Caudate nucleus (tissue), 63 donors: ENCODE measurements at places on chromosomes 3 and 15.

GRCh38 chr3:44632193-44632592 is 7.4 kb downstream of the ZNF197 start:
- DNase-seq: no peak

- no peak for DNase-seq
Observed at GRCh38 chr3:49869525-49870126, at the start of gene CAMKV. Gene CAMKV, minus strand, starts transcription at chr3:49869906. Its CDS starts 7,518 bp downstream, at chr3:49862388.

GRCh38 chr15:71044006-71044405 is 71.3 kb upstream of the THSD4 start:
- DNase-seq: no peak

GRCh38 chr15:96327155-96327741 is 3.3 kb upstream of the NR2F2 start:
- no peak for DNase-seq

DNA sequence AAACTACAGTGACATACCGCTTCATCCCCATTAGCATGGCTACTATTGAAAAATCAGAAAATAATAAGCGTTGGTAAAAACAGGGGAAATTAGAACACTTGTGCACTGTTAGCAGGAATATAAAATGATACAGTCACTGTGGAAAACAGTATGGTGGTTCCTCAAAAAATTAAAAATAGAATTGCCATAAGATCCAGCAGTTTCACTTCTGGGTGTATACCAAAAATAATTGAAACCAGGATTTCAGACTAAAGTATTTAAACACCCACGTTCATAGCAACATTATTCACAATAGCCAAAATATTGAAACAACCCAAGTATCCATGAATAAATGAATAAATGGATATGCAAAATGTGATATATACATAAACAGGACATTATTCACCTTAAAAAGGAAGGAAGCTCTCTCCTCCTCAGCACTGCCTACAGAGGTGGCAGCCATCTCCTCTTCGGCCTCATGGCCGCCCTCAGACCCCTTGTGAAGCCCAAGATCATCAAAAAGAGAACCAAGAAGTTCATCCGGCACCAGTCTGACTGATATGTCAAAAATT is 34.1 kb downstream of the NGLY1 start:
- no peak for DNase-seq

GRCh38 chr3:133211449-133211848 is 173.3 kb downstream of the TMEM108 start:
- DNase-seq: no peak

DNA sequence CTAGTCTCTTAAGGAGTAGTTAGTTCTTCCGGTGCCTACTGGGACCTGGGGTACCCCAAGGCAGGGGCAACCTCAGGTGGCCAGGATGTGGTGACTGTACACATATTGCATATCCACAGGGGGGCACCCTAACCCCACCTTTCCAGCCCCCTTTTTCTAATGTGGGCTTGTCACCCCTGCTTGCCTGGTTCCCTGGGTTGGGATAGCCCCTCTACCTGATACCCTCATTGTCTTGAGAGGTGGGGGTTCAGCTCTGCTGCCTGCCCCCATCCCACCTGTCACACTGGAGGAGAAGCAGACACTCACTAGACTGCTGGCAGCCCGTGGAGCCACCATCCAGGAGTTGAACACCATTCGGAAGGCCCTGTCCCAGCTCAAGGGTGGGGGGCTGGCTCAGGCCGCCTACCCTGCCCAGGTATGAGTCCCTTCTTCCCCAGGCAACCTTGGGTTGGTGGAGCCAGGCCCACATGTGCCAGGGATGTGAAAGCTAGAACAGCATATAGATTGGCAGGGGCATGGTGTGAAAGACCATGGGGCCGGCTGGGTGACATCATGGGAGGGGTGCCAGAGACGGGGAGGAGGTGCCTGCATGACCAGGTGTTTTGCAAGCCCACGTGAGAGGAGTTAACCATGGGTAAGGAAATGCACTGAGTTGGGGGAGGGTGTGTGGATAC is 4.0 kb downstream of the GLYCTK start:
- DNase-seq: no peak

GRCh38 chr15:25971053-25971452 is 107.9 kb upstream of the ATP10A start:
- DNase-seq: no peak

- no peak for DNase-seq
Observed at GRCh38 chr15:78006567-78007205, 70.8 kb downstream of the TBC1D2B start.

- DNase-seq: no peak
Observed at GRCh38 chr15:51837792-51838251, 8.4 kb downstream of the TMOD3 start.

DNA sequence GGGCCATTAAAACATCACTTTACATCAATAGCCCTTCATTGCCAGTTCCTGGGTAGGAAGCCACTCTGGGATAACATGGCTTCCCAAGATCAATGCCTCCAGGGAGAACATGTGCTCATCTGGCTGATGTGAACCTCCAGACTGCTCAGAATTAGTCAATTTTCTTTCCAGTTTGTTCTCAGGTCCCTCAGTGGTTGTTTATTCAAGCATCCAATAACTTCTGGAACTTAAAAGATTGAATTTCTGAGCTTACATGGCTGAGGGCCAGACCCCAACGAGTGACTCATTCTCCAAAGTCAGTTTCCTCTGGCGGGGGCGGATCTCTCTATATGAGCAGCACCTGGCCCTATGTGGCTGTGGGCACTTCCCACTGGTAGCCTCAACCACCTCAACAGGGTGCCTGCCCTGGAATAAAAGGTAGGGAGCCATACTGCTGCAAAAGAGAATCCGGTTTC is 34.0 kb downstream of the LYZL4 start:
- DNase-seq: no peak

GRCh38 chr15:25368850-25369249 is 70.0 kb downstream of the UBE3A start:
- no peak for DNase-seq

DNA sequence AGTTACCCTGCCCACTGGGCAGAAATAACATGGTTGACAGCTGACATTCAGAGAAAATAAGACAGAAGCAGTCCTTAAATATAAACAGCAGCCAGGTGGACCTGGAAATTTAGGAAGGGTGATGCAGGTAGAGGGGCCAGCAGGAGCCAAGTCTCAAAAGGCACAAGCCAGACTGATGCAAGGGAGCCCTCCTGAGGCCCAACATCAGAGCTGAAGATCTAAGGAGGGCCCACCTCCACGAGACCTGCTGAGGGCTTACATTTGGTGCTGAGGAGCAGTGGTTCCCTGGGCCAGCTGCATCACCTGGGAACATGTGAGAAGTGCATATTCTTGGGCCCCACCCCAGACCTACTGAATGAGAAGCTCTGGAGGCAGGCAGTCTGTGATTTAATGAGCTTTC is 105.5 kb upstream of the TRIM42 start:
- DNase-seq: no peak

DNA sequence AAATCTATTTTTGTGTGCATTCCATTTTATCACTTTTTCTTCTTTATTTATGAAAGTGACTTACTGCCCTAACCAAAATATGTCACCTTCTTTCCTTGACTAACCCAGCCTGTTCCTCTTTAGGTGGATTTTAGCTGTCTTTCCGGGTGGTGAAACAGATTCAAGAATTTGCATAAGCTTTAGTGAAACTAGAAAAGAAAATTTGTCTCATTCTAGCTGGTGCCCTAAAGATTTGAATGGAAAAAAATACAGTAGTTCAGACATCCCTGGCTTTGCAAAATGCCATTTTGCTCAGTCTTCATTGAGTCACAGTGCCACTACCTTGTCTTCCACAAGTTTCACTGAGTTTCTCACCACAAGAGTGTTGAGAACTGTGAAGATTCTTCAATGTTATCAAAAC is 28.2 kb upstream of the CCDC50 start:
- DNase-seq: no peak

DNA sequence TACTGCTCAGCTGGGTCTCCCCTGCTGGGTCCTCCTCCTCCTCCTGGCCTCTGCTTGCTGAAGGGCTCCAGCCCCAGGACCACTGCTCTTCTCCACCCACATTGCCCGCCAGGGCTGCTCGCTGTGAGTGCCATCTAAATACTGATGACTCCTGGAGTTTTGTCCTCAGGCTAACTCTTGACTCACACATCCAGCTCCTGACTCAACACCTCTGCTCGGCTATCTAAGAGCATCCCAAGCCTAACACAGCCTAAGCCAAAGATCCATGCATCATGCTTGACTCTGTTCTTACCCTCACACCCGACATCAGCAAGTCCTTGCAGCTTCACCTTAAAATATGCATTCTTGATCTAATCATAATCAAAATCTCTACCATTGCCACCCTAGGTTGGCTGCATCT is 260.2 kb downstream of the KLF13 start:
- no peak for DNase-seq

GRCh38 chr15:70643106-70643782 is 120.1 kb downstream of the UACA start:
- no peak for DNase-seq

GRCh38 chr15:63506537-63507035 is 2.2 kb downstream of the USP3 start:
- DNase-seq: no peak

- DNase-seq: no peak
Observed at GRCh38 chr3:58661836-58662420, 4.6 kb downstream of the FAM3D start.

- DNase-seq: no peak
Observed at GRCh38 chr3:55891106-55891505, 404.0 kb upstream of the WNT5A start.

DNA sequence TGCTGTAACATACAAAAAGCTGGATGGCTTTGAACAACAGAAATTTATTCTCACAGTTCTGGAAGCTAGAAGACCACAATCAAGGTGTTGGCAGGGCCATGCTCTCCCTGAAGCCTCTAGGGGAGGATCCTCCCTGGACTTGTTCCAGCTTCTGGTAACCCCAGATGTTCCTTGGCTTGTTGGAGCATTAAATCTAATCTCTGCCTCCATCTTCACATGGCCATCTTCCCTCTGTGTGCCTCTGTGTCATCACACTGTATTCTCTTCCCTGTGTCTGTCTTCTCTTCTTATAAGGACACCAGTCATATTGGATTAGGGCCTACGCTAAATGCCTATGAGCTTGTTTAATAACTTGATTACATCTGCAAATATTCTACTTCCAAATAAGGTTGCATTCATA is 109.5 kb downstream of the STAG1 start:
- DNase-seq: no peak

DNA sequence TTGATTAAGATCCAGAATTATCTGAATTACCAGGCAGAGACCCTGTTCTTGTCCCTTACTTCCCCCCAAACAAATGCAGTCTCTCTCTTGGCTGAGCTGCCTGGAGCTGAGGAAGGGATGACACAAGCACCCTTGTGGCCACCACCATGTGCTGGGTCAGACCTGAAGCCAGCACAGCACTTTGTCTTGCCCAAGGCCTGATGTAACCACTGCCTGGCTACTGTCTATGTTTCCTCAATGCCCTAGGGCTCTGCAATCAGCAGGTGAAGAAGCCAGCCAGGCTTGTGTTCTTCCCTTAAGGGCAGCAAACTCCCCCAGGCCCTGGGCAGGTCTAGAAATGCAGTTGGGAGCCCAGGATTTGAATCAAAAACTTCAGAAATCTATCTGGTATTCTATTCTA is 15.8 kb upstream of the CASR start:
- no peak for DNase-seq

- DNase-seq: no peak
Observed at GRCh38 chr3:39110041-39110639, 2.7 kb downstream of the TTC21A start.

DNA sequence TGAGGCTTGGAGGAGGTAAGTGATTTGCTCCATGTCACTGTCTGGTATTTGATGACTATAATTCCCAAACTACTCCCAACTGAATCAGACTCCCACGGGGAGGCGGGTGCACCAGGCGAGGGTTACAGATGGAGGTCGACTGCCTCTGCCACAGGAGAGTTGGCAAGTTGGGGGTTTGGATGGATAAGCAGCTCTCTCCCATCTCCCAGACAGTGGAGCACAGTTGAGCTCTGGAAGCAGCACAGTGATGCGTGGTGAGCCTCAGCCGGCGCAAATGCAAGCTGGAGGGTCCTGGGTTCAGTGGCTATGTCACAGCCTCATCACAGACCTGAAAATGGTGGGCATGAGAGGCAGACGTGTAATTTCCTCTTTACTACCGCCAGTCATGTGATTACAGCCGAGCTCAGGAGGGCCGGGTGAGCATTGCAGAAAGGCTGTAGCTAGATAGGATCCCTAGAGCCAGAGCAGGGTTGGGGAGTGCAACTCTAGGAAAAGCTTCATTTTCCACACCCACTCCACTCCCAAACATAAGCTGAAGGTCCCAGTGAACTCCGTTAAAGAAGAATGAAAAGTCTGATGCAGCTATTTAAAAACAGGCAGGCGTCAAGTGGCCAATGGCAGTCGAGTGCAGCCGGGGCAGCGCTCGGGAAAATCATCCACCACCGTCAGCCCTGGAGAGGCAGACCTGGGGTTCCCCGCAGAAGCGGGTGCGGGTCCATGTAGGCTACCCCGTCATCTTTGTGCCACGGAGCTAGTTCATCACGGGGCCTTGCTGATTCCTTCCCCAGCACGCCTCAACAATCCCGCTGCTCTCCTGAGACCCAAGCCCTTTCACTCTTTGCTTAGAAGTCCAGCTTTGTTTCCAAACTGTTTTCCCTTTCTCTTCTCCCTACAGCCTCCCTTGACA is 33.3 kb upstream of the VPS8 start:
- no peak for DNase-seq

GRCh38 chr3:159887168-159887567 is 101.5 kb upstream of the IL12A start:
- no peak for DNase-seq

GRCh38 chr3:156811089-156811862 is 14.9 kb upstream of the LEKR1 start:
- DNase-seq: no peak
